ENCODE measurements at places on chromosomes 11 and 22.
A peak's percentile ranks its signal among the peaks of the same experiment; 100 is the strongest.

DNA sequence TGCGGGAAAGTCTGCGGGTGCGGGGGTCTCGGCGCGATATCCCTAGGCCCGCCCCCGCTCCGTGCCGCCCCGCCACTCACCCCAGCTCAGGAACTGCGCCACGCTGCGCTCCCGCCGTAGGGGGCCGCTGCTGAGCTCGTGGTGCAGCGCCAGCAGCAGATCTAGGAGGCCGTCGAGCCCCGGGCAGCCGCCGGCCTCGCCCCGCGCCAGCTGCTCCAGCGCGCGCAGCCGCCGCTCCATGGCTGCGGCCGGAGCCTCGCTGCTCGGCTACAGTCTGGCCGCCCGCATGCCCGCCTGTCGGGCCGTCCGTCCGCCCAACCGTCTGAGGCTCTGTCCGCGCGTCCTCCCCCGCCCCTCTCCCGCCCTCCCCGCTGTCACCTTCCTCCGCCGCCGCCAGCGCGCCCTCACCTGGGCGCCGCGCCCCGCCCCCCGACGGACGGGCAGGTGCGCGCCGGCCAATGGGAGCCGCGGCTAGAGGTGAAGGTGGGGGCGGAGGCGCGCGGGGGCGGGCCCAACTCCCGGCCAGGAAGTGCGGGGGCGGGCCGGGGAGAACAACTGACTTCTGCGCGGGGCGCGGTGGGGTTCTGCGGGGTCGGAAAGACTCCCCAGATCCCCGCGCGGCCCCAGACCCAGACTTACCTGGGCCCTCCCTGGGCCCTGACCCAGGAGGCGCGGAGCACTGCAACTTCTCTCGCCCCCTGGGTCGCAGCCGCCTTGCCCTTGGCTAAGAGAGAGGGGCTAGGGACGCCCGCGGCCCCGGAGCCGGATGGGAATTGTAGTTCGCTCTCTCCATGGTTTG is at the start of gene CDC42BPG:
TSS of gene CDC42BPG (minus strand) at position 324 of the 799 bp plus-strand sequence. CDS start at position 240, 84 bp downstream.
- peak within 1 kb of the TSS; percentile 67 for H3K4me3 ChIP-seq
- peaks cover 28% of the 10 kb centered on the region for H3K4me1 ChIP-seq
- H3K36me3 ChIP-seq: no peaks in the 10 kb centered on the region
- no peaks in the 10 kb centered on the region for H3K27me3 ChIP-seq
- H3K27ac ChIP-seq: peak within 1 kb of the TSS; percentile 62

DNA sequence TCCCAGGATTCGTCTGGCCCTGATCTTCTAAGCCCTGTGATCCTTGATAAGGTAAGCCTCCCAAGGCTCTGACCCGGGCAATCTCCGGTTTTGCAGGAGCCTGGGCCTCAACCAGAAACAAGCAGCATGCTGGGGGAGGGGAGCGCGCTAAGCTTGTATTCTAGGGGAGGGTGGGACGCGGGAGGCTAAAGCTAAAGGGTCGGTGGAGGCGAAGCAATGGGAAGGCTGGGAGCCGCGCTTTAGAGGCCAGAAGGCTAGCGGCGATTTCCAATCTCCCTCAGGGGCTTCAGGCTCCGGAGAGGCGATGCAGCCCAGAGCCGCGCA is 753 bp downstream of the PTPN5 start:
- no peaks in the 10 kb centered on the region for H3K36me3 ChIP-seq
- DNase-seq: no peak
- H3K4me1 ChIP-seq: no peaks in the 10 kb centered on the region
- peaks cover 56% of the 10 kb centered on the region for H3K27me3 ChIP-seq
- H3K4me3 ChIP-seq: no peak overlapping the region

DNA sequence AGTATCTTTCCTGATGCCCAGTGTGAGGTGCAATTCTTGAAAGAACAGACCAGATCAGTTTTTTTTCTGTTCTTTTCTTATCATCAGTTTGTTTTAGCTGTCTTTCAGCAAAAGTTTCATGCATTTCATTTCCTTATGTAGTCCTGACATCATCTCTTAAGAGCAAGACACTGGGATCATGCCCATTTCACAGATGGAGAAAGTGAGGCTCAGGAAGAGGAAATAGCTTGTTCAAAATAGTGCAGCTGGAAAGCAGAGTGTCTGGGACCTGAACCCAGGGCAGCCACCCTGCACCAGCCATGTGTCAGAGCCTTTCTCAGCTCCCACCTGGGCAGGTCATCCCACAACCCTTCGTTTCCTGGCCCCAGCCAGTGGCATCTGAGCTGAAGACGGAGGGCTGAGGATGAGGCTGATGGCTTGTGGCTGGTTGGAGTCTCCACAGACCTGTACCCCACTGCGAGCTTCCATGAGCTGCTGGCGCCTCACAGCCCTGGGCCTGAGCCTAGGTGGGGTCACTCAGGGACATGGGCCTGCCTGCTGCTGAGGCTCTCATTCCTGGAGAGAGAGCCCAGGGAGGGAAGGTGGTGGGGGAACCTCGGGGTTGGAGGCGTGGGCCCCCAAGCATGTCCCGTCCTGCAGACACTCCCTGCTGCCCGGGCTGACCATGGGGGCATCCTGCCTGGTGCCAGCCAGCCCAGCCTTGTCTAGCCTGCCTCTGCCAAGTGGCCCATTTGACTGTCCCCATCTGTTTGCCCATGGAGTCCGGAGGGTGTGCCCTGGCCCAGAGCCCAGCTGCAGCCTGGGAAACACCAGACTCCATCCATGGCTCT is 61.8 kb downstream of the SMIM38 start:
- no peak overlapping the region for H3K27ac ChIP-seq
- no peak overlapping the region for H3K4me3 ChIP-seq
- H3K4me1 ChIP-seq: peaks cover 8% of the 10 kb centered on the region
- no peak for DNase-seq

DNA sequence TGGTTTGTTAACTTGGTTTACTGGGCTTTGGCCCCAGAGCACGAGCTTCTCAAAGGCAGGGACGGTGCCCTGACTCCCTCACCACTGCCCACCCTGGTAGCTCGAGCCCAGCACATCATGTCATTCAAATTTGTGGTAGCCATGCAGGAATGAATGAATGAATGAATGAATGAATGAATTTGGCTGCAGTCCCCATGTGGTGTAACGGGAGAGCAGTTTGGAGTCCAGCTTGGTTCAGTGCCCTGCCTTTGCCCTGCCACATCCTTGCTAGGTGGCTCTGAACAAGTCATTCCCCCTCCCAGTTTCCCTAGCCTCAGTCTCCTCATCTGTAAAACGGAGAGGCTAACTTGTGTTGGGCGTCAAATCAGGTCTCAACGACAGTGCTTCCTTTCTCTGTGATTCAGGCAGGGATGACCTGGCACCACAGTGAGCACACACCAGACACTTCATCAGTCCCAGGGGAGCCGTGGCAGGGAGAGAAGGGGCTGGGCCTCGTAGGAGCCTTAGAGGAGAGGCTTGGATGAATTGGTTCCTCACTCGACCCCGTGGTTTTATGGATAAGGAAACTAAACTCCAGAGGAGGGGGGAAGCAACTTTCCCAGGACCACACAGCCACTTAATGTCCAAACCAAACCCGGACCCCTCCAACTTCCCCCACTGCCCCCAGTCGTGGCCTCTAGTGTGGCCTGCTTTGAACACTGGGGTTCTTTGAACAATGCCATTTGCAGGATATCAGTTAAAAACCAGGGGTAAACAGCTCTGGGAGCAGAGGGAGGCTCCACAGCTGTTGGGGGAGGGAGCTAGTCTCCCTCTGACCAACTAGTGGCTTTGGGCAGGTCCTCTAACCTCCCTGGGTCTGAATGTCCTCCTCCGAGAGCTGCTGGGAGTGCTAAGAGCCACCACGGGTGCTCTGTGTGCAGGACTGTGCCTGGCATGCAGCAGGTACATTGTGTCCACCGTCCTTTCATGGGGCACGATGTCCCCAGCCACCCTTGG is 86.2 kb downstream of the CACNA1I start:
- peaks cover 16% of the 10 kb centered on the region for H3K4me1 ChIP-seq
- no peak overlapping the region for H3K27ac ChIP-seq
- no peak for DNase-seq
- H3K36me3 ChIP-seq: no peaks in the 10 kb centered on the region
- no peak overlapping the region for H3K4me3 ChIP-seq
- H3K27me3 ChIP-seq: peaks cover 8% of the 10 kb centered on the region

DNA sequence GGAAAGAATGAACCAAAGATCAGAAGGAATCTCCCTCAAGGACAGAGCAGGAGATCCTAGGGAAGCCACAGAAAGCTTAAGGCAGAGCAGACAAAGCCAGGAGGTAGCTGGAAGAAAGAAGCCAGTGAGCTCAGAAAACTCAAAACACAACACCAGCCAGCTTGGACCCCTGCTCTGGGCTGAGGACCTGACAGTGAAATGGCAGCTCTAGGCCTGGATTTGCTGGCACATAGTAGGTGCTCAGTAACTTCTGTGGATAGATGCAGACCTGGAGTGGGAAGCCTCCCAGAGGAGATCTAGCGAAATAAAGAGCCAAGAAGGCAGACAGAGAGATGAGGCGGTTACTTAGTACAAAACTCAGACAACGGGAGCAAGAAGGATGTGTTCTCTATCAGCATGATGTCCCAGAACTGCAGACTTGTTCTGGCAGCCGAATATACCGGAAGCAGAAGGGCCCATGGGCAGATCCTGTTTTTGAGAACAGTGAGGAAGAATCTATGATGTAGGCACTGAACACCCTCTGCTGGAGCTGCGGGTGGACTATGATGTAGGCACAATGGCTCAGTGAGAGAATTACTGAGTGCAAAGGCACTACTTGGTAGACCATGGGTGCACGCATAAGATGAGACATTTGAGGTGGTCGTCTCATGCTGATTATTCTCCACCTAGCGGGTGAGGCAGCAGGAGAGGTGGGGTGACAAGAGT is 4.8 kb downstream of the ROBO4 start:
- H3K27me3 ChIP-seq: peaks cover under 1% of the 10 kb centered on the region
- DNase-seq: no peak
- H3K27ac ChIP-seq: no peak overlapping the region
- no peaks in the 10 kb centered on the region for H3K36me3 ChIP-seq

DNA sequence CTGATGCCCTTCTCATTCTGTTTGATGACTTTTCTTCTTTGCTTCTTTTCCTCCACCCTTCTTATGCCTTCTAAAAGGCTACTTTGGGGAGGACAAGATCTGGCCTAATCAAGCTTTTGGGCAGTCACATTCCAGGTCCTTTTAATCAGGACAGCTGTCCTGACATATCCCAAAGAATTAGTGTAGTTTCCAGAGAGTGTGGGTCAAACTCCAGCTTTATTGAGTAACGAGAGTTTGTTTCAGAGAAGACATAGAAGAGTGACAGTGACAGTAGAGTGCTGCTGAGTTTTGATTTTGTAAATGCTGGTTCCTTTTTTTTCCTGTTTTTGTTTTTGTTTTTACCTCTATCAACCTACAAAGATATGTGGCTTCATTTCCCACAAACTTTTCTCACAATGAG is 158.4 kb upstream of the SESN3 start:
- no peak overlapping the region for H3K27ac ChIP-seq
- H3K36me3 ChIP-seq: no peaks in the 10 kb centered on the region
- H3K27me3 ChIP-seq: no peaks in the 10 kb centered on the region
- no peak overlapping the region for H3K4me3 ChIP-seq

DNA sequence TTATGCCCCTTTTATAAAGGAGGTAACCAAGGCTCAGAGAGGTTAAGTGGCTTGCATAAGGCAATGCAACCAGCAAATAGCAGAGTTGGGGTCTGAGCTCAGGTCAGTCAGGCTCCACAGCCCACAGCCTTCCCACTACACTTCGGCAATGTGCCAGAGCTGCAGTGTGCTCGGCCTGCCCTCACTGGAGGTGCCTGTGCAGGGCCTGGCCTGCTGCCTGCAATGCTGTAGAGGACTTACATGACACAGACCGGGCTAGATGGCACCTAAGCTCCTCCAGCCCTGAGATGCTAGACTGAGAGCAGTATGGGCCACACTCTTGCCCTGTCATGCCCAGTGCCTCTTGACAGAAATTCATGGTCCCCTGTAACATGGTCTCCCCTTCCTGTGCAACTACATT is 49.8 kb downstream of the SERPINH1 start:
- no peak for DNase-seq
- H3K4me3 ChIP-seq: no peak overlapping the region
- no peaks in the 10 kb centered on the region for H3K36me3 ChIP-seq

DNA sequence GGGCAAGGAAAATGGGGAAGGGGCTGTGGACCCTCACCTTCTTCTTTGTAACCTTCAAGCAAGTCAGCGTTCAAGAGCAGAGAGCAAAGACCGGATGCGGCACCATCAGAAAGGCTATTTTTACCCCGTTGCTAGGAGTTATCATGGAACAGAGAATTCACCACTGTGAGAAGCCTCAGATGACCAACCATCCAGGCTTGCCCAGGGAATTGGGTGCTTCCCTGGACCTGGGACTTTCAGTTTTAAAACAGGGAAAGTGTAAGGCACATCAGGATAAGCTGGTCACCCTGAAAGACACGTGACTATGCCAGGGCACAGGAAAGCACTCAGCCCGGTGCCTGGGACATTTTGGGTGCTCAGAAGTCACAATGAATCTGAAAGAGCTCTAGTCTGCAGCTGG is 10.4 kb downstream of the GALNT18 start:
- peaks cover 2% of the 10 kb centered on the region for H3K36me3 ChIP-seq
- no peak overlapping the region for H3K27ac ChIP-seq
- H3K4me1 ChIP-seq: no peaks in the 10 kb centered on the region
- no peak for DNase-seq

DNA sequence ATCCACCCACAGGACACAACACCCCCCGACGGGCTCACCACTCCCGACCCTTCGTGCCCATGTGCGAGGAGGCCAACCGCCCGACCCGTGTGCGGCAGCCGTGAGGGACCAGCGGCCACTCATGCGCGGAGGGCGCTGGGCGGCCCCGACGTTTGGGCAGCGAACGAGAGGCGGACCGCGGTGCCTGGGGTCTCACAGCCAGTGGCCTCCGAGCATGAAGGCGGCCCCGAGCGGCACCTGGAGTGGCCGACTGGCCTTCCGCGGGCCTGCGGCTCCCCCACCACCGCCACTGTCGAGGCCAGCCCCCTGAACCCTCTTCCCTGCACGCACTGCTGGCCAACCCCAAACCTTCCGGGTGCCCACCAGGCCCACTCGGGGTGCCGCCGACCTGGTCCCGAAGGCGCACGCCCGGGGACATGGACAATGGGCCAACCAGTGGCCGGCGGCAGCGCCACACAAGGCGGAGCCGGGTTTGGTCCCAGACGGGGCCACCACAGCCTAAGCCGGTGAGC is 4274.9 kb upstream of the OR11H1 start:
- no peaks in the 10 kb centered on the region for H3K36me3 ChIP-seq
- H3K27ac ChIP-seq: no peak overlapping the region
- DNase-seq: no peak
- no peak overlapping the region for H3K4me3 ChIP-seq
- no peaks in the 10 kb centered on the region for H3K27me3 ChIP-seq
- no peaks in the 10 kb centered on the region for H3K4me1 ChIP-seq

DNA sequence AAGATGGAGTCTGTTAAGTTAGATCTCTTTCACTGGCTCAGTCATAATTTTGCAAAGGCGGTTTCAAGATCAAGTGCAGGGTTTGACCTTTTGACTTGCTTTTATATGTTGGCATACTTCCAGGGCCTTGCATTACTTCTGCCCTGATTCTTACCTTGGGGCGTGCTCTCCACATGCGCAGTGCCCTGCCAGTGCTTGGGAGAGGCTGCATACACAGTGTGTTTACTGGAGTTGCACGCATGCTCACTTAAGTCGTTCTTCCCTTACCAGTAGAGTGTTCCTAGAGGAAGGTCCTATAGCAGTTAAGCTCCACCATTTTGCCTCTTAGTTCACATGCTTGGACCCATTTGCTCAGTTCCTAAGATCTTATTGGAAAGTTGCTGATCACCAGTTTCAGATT is 21.0 kb upstream of the TMEM123 start:
- H3K36me3 ChIP-seq: peaks cover 5% of the 10 kb centered on the region
- no peak overlapping the region for H3K4me3 ChIP-seq
- H3K27ac ChIP-seq: peak overlapping the region; percentile 90
- DNase-seq: no peak
- no peaks in the 10 kb centered on the region for H3K27me3 ChIP-seq
- H3K4me1 ChIP-seq: peaks cover 88% of the 10 kb centered on the region

GRCh38 chr11:6631361-6631890 is 12.2 kb upstream of the TPP1 start:
- H3K27ac ChIP-seq: no peak overlapping the region
- no peak overlapping the region for H3K4me3 ChIP-seq
- H3K4me1 ChIP-seq: peaks cover 22% of the 10 kb centered on the region
- no peaks in the 10 kb centered on the region for H3K27me3 ChIP-seq
- DNase-seq: no peak

Measured in activated naive CD8-positive, alpha-beta T cell treated with anti-CD3 and anti-CD28 coated beads for 36 hours (primary cell).